Mucosa of descending colon (tissue), 3 donors: ENCODE measurements at places on chromosomes 4 and X. TPM values are rescaled to one million over a fixed set of nuclear protein-coding genes. Genes with fewer than 3 reads are reported as not detected.

GRCh38 chr4:7539659-7540058, 104.9 kb upstream of the PSAPL1 start:
- no peak for DNase-seq

DNA sequence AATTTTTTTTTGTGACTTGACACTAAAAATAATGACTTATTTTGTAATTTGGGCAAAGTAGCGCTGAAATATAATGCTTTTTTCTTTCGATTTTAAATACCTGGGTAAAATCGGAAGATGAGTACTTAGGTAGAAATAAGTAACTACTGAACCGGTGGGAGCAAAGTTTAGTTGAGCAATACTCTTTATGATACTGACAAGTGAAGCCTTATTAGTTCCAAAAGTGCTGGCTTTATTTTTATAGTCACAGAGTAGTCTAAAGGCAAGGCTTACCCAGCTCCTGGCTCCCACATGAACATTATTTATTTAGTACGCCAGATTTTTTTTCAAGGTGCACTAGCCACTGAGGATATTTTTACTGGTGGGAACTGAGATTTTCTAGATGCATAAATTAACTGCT, 14.4 kb upstream of the TRPC5OS start:
- no peak for DNase-seq

DNA sequence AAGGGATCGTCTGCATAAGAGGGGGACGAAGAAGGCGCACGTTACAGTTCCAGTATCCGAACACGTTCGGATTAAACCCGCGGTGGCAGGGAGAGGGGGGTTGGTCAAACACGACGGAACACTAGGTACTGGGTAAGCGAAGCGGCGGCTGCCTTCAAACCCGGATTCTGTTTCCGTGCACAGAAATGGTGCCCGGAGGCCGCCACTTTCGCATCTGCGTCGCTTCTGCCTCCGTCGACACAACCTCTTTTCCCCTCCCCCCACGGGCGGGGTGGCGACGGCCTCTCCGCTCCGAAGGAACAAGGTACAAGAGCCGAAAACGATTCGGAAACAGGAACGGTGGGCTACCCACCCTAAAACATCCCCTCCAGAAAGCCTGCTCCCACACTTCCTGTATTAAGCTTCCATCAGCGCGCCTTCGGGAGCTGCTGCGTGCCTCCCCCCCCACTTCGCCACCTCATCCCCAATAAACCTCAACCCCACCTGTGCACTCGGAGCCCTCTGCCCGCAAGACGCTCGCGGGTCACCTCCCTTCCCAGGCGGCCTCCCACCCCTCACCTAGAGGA, 667 bp downstream of the G3BP2 start:
- peak; percentile 86 for DNase-seq

GRCh38 chrX:71626576-71626975, 8.3 kb upstream of the CXCR3 start:
- peak; percentile 72 for DNase-seq

DNA sequence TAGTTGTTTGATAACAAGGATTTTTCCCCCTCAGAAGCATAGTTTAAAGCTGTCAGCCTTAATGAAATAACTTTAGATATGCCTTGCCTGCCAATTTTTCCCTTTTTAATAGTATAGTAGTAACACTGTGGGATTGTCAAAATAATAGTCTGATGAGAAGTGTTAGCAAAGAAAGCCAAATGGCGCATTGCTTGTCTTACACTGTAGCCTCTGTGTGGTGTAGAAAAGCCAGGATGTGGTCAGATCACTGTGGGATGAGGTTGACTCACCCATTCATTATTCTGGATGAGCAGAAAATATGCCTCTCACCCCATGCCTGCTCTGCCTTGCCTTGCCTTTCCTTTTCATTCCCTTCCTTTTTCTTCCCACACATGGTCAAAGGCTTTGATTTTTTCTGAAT, 257.8 kb upstream of the NRK start:
- no peak for DNase-seq

DNA sequence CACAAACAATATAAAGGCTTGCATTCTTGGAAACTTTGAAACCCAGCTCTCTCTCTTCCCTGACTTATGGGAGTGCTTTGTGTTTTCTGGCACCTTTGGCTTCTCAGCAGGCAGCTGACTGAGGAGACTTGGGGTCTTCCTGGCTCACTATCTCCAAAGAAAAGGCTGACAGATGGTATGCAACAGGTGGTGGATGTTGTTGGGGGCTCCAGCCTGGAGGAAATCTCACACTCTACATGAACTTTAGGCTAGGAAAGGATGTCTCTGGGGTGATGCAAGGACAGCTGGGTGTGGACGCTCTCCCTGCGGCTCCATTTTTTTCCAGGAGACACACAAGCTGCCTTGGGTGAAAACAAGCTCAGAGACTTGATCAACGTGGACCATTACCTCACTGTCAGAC, 67.4 kb downstream of the DNAAF6 start:
- no peak for DNase-seq

GRCh38 chr4:51853027-51853682, 10.2 kb downstream of the DCUN1D4 start:
- no peak for DNase-seq

- no peak for DNase-seq
Measured at GRCh38 chr4:16263056-16263455, 36.8 kb upstream of the TAPT1 start.

The UGT2B11 gene
- total RNA-seq = 0.13 TPM

The KLHL34 gene
- total RNA-seq = 2.1 TPM
